Large intestine (tissue), 12 donors: ENCODE measurements at places on chromosomes 7 and 10. TPM values are rescaled to one million over a fixed set of nuclear protein-coding genes. Genes with fewer than 3 reads are reported as not detected.

The ARHGAP22 gene
- 2.7 TPM for polyA plus RNA-seq

The SUN3 gene
- polyA plus RNA-seq: not detected

The EPDR1 gene
- 5.8 TPM for polyA plus RNA-seq

The URGCP gene
- polyA plus RNA-seq: 47.8 TPM

The SPDYE16 gene
- polyA plus RNA-seq: 1.2 TPM

DNA sequence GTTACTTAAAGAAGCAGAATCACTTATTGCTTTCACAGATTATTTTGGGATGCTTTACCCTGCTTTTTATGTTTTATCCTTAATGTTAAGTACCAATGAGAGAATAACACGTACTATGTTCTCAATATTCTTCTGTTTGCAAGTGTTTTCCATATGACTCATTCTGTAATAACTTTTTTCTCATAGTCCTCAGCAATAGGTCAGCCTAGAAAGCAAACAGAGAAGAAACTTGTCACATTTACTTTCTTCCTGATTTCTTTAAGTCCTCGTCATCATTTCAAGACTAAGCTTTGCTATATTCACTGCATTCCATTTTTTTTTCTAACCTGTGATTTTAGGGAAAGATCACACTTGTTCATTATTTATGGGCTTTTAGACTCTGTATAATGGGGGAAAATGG is 6.8 kb upstream of the AGR2 start:
- no peak overlapping the region for H3K4me3 ChIP-seq
- no peaks in the 10 kb centered on the region for H3K36me3 ChIP-seq
- H3K4me1 ChIP-seq: peaks cover 27% of the 10 kb centered on the region
- H3K27me3 ChIP-seq: no peaks in the 10 kb centered on the region
- peak overlapping the region; percentile 84 for H3K27ac ChIP-seq

DNA sequence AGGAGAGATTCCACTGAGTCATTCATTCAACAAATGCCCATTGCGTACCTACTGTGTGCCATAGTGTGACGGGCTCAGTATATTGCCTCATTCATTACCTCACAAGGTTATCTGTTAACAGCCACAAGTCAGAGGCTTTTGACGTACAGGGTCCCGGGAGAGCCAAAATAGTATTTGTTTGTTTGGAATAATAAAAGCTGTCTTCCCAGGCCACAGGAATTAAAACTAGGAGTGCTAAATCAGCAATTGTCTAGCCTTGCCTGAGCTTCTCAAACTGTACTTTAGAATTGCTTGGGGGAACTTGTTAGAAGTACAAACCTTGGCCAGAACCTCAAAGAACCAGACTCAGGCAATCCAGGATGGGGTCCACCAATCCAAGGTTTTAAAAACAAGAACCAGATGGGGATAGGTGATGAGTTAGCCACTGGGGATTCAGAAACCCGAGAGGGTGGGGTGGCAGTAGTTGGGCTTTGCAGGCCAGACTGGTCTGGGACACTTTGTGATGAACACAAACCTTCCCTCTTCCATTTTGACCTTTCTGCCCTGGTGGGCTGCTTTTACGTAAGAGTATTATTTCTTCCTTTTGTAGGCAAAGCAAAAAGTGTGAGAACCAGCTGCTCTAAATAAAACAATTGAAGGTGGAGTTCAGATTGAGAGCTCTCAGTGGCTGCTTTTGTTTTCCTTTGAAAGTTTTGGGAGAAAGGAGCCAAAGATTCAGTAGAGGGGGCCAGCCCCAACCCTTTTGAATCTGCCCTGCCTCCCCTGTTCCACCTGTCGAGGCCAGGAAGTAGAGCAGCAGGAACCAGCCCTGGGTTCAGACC is 113.0 kb upstream of the ANLN start:
- H3K36me3 ChIP-seq: no peaks in the 10 kb centered on the region
- H3K27ac ChIP-seq: no peak overlapping the region
- H3K4me3 ChIP-seq: no peak overlapping the region
- no peak for DNase-seq

DNA sequence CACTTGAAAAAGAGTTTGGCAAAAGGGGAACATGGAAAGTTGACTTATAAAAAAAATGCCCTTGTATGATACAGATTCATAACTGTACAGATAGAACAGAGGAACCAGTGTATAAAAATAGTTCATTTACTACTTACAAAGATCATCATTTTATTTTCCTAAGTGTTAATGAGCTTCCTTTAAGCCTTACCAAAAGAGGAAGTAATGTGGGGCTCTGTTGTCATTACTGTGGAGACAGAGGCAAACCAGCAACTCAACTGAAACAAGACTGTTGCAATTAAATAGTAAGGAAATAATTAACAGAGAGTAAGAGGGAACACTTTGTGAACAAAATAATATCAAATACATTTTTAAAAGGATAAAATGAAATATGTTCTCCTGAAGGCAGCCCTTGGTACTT is 526.2 kb upstream of the ADARB2 start:
- H3K27ac ChIP-seq: no peak overlapping the region
- no peaks in the 10 kb centered on the region for H3K4me1 ChIP-seq
- H3K4me3 ChIP-seq: no peak overlapping the region
- H3K27me3 ChIP-seq: no peaks in the 10 kb centered on the region
- no peak for DNase-seq
- no peaks in the 10 kb centered on the region for H3K36me3 ChIP-seq

- H3K4me1 ChIP-seq: peaks cover 9% of the 10 kb centered on the region
- H3K36me3 ChIP-seq: no peaks in the 10 kb centered on the region
- H3K27ac ChIP-seq: peak overlapping the region; percentile 45
These were observed 38.5 kb upstream of the EXOC6 start for GRCh38 chr10:92809840-92810239.

DNA sequence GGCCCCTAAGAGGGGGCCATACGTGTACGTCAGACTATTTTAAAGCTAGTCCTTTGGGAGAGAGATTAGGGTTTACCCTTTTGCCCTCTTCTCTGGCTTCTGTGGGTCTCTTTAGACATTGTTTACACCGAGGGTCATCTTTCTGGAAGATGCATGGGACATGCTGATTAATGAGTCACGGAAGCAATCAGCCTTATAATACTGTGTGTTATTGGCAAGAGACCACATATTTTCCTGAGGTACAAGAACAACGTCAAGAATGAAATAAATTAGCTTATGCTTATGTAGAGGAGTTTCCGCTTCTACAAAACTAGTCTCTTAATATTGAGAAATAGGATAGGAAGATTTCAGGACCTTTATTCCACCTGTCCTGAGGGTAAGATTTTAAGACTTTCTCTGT is 327.7 kb downstream of the BBS9 start:
- no peaks in the 10 kb centered on the region for H3K36me3 ChIP-seq
- H3K4me1 ChIP-seq: no peaks in the 10 kb centered on the region

DNA sequence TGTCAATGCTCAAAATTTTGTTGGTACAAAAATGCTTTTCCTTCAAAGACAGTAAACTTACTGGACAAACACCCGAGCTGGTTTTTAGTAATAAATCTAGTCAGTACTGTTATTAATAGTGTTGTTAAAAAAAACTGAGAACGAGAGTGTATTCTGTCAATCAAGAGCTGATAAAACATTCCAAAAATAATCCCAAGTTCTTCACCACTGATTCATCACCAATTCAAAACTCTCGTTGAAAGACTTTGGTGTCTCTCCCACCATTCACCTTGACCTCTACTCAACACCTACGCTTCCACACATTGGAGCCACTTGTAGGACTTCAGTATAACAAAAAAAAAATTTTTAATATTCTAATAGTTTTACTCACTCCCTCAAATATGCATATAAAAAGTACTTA is 279.2 kb downstream of the PARD3 start:
- no peak for DNase-seq
- H3K4me1 ChIP-seq: no peaks in the 10 kb centered on the region
- H3K4me3 ChIP-seq: no peak overlapping the region

GRCh38 chr7:15557186-15557585 is 4.6 kb downstream of the AGMO start:
- H3K27ac ChIP-seq: no peak overlapping the region
- H3K27me3 ChIP-seq: no peaks in the 10 kb centered on the region
- H3K4me3 ChIP-seq: no peak overlapping the region
- DNase-seq: peak; percentile 13
- H3K4me1 ChIP-seq: no peaks in the 10 kb centered on the region

The POLR3A gene
- polyA plus RNA-seq: 14.1 TPM

DNA sequence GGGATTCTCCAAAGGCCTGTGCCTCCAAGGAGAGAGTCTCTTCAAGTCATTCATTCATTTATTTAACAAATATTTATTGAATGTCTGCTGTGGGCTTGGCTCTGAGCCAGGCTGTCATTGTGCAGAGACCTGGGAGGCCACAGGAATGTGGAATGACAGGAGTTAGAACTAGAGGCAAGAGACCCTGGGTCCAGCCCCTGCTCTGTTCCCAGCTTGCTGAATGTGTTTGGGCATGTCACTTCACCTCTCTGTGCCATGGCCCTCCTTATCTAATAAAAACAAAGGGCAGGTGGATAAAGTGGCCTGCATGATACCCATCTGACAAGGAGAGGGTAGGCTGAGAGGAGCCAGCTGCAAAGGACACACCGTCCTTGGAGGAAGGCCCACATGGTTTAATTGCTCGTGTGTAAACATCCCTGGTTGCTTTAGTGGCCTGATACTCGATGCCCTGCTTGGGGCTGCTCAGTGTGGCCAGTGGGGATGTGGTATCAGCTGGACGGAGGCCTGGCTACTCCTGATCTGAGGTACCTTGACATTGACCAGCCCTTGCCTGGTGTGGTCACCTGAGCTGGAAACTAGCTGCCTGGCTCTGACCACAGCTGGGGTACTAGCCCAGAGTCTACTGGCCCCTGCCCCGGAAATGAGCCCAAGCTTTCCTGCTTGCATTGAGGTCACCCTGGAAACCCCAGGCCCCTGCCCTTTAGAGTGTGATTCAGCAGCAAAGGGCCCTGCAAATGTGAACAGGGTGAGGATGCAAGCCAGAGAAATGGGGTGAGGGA is 116.2 kb downstream of the CDH23 start:
- no peak overlapping the region for H3K27ac ChIP-seq
- H3K27me3 ChIP-seq: no peaks in the 10 kb centered on the region
- no peaks in the 10 kb centered on the region for H3K4me1 ChIP-seq
- peak; percentile 23 for DNase-seq

GRCh38 chr10:73584737-73585136 is 6.4 kb downstream of the USP54 start:
- no peak for DNase-seq
- H3K27me3 ChIP-seq: no peaks in the 10 kb centered on the region
- peak overlapping the region; percentile 27 for H3K27ac ChIP-seq
- peaks cover 35% of the 10 kb centered on the region for H3K4me1 ChIP-seq
- no peaks in the 10 kb centered on the region for H3K36me3 ChIP-seq

- H3K27me3 ChIP-seq: no peaks in the 10 kb centered on the region
- H3K4me1 ChIP-seq: peaks cover 16% of the 10 kb centered on the region
- no peaks in the 10 kb centered on the region for H3K36me3 ChIP-seq
- DNase-seq: peak; percentile 78
These were observed 22.0 kb downstream of the FAM171A1 start for GRCh38 chr10:15349112-15349511.

The TSPAN33 gene
- polyA plus RNA-seq: 9.6 TPM

- no peak for DNase-seq
- H3K27me3 ChIP-seq: no peaks in the 10 kb centered on the region
- H3K27ac ChIP-seq: no peak overlapping the region
- no peaks in the 10 kb centered on the region for H3K36me3 ChIP-seq
These were observed 73.9 kb upstream of the NOBOX start for GRCh38 chr7:144477348-144477747.

- no peak for DNase-seq
- H3K27ac ChIP-seq: peak overlapping the region; percentile 25
- H3K27me3 ChIP-seq: no peaks in the 10 kb centered on the region
- peaks cover 27% of the 10 kb centered on the region for H3K4me1 ChIP-seq
These were observed 5.3 kb downstream of the CFTR start for GRCh38 chr7:117485118-117485620.

DNA sequence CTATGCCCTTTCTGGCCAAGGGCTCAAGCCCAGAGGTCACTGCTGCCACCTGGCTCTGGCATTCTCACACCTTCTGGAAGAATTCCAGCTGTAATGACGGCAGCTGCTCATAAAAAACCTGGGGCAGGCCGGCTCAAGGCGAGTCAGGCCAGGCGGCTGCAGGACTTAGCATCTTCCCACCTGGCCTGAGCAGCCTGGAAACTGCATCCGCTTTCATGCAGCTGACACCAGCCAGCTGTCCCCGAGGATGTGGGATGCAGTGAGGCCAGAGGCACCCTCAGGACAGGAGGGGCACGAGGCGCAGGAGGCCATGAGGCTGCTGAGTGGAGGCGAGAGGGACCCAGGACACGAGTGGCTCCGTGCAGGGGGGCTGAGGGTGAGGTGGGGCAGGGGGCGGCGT is 47.5 kb upstream of the ADGRA1 start:
- no peak for DNase-seq
- peaks cover 35% of the 10 kb centered on the region for H3K27me3 ChIP-seq
- H3K27ac ChIP-seq: no peak overlapping the region
- no peaks in the 10 kb centered on the region for H3K4me1 ChIP-seq
- H3K36me3 ChIP-seq: no peaks in the 10 kb centered on the region

- no peaks in the 10 kb centered on the region for H3K36me3 ChIP-seq
- H3K4me3 ChIP-seq: no peak overlapping the region
These were observed 639.2 kb downstream of the KCNMA1 start for GRCh38 chr10:76998451-76998850.

DNA sequence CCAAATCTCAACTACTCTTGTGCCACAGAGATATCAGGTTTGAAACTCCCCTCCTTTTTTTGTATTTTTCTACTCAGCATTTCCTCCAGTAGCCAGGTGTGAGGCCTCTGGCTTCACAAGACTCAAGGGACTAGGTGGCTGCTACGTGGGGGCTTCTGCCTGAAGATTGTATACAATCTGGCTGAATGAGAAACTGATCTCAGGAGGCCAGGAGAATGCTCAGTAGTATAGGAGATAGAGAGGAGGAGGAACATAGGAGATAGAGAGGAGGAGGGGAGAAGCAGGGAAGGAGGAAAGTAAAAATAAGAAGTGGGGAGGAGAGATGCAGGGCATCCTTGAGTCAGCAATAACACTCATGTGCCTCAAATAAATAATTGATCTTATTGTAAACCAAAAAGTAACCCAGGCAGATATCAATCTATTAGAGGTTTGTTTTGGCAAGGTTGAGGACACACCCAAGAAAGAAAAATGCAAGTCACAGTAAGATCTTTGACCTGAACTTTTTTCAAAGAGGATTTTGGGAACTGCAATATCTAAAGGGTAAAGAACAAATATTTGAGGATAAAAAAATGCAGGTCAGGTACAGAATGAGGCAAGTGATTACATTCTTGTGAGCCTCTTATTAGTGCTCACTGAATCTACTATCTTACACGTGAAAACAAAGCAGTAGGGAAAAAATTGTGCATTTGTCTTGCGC is 36.8 kb downstream of the AKR1C8 start:
- DNase-seq: no peak
- no peaks in the 10 kb centered on the region for H3K36me3 ChIP-seq
- peaks cover 17% of the 10 kb centered on the region for H3K4me1 ChIP-seq
- H3K27ac ChIP-seq: peak overlapping the region; percentile 50
- H3K4me3 ChIP-seq: no peak overlapping the region
- H3K27me3 ChIP-seq: no peaks in the 10 kb centered on the region

GRCh38 chr10:122656308-122656705 is 43.3 kb downstream of the C10orf120 start:
- H3K27ac ChIP-seq: no peak overlapping the region
- DNase-seq: no peak
- H3K36me3 ChIP-seq: no peaks in the 10 kb centered on the region
- no peaks in the 10 kb centered on the region for H3K4me1 ChIP-seq
